Effector CD8-positive, alpha-beta T cell (primary cell): ENCODE measurements at places on chromosomes 2 and 18.
A peak's percentile ranks its signal among the peaks of the same experiment; 100 is the strongest.

GRCh38 chr2:235553696-235554100 lies 59.9 kb downstream of the AGAP1 start:
- no peak for DNase-seq

DNA sequence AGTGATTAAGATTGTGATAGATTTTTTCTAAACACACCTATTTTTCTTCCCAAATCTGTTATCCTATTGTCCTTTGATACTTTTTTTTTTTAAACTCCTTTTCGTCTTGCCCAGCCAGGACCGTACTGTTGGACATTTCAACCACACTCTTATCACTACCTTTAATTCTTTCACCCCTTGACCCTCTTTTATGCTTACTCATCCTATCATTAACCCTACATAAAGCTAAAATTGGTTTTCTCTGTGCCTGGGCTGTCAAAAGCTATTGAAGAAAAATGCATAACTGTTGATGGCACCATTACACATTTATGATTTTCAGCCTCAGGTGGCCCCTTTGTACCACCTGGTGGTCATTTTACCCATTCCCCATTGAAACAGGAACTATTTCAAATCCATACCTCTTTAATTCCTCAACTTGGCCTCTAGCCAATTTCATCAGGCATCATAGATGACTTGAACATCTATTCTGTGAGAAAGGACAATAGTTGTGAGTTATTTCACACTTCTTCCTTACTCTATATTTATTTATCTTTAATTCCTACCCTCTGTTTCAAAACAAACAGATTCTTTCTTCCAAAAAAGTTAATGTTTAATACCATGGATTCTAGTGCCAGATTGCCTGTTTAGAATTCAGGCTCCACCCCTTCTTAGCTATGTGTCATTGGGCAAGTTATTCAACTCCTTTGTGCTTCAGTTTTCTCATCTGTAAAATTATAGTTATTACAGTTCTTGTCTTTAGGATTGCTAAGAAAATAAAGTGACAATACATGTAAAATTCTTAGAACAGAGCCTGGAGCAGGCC lies 258.6 kb downstream of the CAMKMT start:
- DNase-seq, result no peak

DNA sequence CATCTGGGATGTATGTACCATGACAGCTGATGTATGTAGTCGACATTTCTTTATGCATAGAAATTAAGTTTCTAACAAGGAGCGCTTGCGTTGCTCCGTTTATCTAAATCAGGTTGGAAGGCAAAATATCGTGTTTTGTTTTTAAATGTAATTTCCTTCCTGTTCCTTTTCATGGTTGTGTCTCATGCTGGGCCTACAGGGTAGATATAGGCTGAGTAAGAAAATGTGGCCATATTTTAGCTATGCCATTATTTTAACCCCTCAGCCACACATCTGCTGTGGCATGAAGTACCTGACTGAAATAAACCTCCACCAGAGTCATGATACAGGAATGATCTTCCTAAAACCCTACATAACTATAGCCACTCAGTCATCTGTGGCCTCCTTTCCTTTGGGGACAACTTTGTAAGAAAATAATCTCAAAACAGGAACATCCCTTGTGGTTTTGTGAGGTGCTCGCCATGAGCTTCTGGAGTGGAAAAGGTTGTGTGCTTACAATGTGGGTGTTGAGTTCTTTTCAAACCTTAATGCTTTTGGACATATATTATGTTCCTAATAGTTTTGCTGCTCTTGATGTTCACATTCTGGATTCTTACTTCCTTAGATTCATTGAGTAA lies 214.3 kb downstream of the FAM210A start:
- no peak for DNase-seq

DNA sequence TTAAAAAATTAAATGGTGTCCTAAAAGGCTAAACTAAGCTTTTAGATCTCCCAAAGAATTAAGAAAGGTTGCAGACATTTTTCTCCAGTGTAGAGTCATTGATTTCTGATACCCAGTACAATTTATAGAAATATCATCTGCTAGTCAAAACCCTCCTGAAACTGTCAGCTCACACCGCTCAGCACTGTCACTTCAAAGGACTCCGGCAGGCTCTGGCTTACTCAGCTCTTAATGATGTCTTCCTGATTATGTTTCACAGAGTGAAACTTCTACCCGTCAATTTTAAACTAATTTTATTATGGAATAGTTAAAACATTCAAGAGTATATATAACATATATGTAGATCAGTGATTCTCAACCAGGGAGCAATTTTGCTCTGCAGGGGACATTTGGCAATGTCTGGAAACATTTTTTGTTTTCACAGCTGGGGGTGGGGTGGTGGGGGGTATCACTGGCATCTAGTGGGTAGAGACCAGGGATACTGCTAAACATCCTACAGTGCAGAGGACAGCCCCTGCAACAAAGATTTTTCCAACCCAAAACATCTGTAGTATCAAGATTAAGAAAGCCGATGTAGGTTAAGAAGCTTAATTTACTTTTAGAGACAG lies 31.6 kb downstream of the CDK15 start:
- DNase-seq, result no peak

DNA sequence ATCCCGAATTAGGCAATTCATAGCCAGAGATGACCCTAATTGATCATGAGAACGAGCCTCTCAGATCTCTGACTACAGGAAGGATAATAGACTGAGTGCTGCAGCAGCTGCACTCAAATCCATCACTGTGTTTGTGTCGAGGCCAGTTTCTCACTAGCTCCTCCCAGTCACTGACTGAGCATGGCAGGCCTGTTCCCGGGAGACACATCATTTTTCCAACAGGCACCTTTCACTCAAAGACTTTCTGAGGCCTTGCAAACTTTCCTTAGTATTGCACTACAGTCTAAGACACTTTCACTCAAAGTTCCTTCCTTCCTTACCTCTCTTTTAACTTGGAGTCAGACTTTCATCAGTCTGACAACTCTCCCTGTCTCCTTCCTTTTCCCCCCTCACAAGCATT lies 13.7 kb downstream of the SOS1 start:
- DNase-seq, result no peak

DNA sequence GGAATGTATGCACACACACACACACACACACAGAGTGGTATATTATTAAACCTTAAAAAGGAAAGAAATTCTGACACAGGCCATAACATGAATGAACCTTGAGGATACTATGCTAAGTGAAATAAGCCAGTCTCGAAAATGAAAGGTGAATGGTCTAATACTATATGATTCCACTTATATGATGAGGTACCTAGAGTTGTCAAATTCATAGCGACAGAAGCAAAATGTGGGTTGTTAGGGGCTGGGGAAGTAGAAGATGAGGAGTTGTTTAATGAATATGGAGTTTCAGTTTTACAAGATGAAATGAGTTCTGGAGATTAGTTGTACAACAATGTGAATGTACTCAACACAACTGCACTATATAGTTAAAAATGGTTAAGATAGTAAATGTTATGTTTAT lies 118.1 kb downstream of the ABCA12 start:
- DNase-seq, result no peak

DNA sequence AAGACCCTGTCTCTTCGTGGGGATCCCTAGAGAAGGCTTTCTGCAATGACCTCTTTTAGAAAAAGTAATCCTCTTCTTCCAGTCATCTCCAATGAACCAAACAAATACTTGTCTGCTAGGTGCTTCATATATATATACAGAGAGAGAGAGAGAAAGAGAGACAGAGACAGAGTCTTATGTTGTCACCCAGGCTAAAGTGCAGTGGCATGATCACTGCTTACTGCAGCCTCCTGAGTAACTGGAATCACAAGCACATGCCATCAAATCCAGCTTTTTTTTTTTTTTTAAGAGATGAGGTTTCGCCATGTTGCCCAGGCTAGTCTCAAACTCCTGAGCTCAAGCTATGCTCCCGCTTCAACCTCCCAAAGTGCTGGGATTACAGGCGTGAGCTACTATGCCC lies 18.6 kb upstream of the PKDCC start:
- no peak for DNase-seq

- no peak for DNase-seq
These were observed 4.0 kb downstream of the B4GALT6 start for GRCh38 chr18:31680433-31680811.

GRCh38 chr2:186592137-186592875 lies 2.5 kb downstream of the ITGAV start:
- no peak for DNase-seq

- DNase-seq, result no peak
These were observed 121.9 kb downstream of the TMEM18 start for GRCh38 chr2:555164-555922.

DNA sequence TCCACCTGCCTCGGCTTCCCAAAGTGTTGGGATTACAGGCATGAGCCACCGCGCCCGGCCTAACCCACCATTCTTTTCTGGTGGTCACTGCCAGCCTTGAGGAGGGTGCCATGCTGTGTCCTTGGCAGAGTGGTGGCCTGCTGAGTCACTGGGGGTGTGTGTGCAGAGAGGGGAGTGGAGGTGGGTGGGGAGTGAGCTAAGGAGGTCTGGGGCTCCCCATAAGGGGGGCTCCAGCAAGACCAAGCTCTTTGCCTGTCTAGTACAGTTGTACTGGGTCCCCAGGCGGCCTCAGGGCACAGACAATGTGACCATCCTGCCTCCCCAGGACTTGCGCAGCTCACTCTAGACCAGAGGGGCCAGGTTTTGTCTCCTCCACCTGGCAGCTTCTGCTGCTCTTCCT lies 36.1 kb downstream of the LAMA3 start:
- no peak for DNase-seq

- no peak for DNase-seq
These were observed 19.7 kb downstream of the CCDC102B start for GRCh38 chr18:68817584-68817983.

- peak; percentile 76 for DNase-seq
These were observed at the start of gene ZNF513 for GRCh38 chr2:27380626-27381545. ZNF513 (minus strand) TSS chr2:27380734; CDS start chr2:27380526, 208 bp downstream.

DNA sequence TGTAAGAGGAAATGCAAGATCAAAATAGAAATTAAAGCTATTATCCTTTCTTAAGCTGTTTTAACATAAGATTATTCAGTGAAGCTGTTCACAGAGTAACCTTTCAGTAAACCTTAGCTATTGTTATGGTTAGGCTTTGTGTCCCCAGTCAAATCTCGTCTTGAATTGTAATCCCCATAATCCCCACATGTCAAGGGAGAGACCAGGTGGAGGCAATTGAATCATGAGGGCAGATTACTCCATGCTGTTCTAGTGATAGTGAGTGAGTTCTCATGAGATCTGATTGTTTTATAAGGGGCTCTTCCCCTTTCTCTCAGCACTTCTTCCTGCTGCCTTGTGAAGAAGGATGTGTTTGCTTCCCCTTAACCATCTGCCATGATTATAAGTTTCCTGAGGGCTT lies 424.4 kb downstream of the DSEL start:
- no peak for DNase-seq

DNA sequence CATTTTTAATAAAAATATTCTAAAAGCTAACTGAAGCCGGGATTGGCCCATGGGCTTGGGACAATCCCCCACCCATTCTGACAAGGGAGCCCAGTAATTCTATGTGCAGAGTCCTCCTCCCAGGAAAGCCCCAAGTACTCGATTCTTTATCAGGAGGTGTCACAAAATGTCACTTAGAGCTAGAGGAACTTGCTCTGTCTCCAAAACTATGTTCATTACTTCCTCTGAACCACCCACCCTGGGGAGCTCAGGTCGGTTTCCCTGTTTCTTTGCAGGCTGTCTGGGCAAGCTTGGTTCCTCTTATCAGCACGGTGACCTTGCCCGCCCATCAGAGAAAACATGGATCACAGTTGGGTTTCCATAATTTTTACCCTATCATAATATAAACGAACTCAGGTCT lies 430.6 kb upstream of the ID2 start:
- DNase-seq, result no peak

DNA sequence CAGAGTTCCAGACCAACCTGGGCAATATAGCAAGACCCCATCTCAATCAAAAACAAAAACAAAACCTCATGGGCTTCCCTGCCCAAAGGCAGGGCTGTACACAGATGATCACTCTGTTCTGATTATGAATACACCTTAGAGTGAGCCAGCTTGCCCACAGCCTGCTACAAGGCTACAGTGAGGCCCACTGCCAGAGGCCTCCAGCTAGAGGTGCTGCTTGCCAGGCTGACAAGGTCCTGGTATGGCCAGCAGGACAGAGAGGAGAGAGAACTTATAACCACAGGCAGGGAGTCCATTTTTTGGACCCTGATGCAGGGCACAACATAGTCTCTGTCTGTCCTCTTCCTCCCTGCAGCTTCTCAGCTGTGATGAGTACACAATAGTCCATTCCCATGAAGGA lies 41.5 kb downstream of the KANSL3 start:
- DNase-seq, result no peak

DNA sequence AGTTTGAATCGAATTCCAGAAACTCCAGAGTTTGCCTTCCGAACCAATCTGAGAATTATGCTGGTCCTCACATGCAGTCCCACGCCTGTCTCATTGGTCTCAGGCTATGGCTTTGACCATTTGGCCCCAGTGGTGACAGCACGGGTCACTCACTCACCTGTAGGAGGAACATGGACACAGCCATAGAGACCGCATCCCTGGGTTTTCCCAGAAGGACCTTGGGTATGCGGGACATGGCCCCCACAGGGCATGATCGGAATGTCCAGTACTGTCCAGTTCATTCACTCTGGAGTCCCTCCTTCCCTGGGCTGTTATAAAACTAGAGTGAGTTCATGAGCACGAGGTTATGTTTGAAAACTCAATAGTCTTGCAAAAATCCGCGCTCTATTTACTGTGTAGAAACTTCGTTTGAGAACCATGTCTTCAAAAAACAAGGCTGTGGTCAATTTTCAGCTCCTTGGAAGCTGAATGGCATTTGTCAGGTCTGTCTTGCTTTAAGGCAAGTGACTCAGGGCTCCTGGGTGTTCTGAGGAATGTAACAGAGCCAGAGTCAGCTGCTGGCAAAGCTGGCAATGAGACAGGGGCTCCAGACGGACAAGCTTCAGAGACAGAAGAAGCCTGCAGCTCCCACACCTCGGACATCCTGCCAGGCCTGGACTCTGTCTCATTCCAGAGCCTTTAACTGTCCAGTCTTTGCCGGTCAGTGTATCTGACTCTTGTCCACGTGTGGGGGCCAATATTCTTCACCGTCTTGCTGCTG lies 86.7 kb upstream of the TMEM18 start:
- no peak for DNase-seq

- DNase-seq, result no peak
These were observed 494.7 kb downstream of the BCL11A start for GRCh38 chr2:60058781-60059180.

- no peak for DNase-seq
These were observed 102.9 kb upstream of the EPB41L3 start for GRCh38 chr18:5646739-5647138.

DNA sequence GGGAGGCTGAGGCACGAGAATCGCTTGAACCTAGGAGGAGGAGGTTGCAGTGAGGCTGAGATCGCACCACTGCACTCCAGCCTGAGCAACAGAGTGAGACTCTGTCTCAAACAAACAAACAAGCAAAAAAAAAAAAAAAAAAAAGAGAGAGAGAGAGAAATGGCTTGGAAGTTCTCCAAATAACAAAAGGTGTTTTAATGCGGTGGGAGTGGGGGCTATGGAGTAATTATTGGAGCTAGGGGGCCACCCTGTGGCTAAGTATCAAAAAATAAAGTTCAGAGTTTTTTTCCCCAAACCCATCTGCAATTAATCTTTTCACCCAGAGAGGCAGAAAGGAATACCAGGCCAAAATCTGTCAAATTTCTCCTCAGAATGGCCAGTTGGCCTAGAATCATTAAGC lies 23.0 kb upstream of the CEP68 start:
- DNase-seq, result no peak

- no peak for DNase-seq
These were observed 13.3 kb downstream of the SULT1C3 start for GRCh38 chr2:108253106-108253505.

- no peak for DNase-seq
These were observed at the start of gene RAB31 for GRCh38 chr18:9708057-9708433. RAB31 (plus strand) TSS chr18:9708301; CDS start chr18:9708406, 105 bp downstream.

GRCh38 chr2:238466243-238466756 lies 39.6 kb downstream of the ASB1 start:
- no peak for DNase-seq
